Astrocyte of the spinal cord (primary cell): ENCODE measurements at places on chromosomes 4 and X.

GRCh38 chr4:176363072-176363471 is 43.3 kb downstream of the SPCS3 start:
- DNase-seq: no peak

DNA sequence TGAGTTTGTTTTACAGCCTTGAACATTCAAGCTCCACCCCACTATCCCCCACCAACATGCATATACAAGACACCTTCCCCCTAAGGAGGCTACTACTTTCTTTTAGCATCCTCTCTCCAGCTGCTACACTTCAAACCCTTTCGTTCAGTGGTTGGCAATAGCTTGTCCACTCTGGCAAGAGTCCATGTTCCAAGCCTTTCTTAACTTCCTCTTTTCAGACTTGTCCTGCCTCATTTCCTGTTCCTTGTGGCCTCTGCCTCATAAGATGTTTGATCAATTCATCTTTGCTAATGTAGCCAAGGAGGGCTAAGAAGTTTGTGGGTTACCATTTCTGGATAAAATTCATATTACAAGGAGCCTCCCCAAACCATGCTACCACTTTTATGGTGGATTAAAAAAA is 20.8 kb upstream of the ZCCHC12 start:
- peak; percentile 7 for DNase-seq

GRCh38 chrX:137916090-137916746 is 350.3 kb downstream of the ZIC3 start:
- no peak for DNase-seq

- no peak for DNase-seq
Observed at GRCh38 chrX:22037911-22038537, 5.9 kb downstream of the PHEX start.

DNA sequence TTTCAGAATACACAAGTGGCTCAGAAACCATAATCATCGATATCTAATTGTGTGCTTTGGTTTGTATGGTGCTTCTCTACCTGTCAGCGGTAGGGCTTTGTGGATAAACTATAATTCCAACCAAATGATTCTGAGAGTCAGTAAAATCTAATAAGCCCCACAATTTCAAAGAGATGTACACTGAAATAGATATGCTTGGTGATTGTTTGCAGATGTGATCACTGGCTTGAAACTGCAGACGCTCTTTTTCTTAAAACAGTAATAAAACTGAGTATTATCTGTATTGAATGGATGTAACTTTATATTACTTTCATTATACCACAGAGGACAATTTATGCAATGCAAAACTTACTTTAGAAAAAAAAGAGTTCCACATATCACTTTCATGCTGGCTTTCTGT is 198.8 kb upstream of the ANXA10 start:
- no peak for DNase-seq
